ENCODE measurements at places on chromosomes 4 and X.

- DNase-seq: no peak
These were observed 60.0 kb downstream of the HTRA3 start for GRCh38 chr4:8329560-8329858.

- no peak for DNase-seq
These were observed 79.8 kb upstream of the OGT start for GRCh38 chrX:71453056-71453455.

- DNase-seq: no peak
These were observed 51.7 kb upstream of the AFF2 start for GRCh38 chrX:148448686-148449085.

DNA sequence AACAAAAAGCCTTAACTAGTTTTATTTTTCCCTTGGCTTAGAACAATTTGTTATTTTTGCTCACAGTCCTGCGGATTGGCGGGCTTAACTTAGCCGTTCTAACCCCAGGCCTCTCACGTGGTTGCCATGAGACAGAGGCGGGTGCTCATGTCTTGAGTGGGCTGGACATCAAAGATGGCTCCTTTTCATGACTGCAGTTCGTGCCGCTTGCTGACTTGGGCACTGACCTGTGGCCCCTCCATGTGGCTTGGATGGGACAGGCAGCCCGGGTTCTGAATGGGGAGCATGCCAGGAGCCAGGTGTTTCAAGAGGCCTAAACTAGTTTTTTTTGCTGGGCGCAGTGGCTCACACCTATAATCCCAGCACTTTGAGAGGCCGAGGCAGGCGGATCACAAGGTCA lies 40.7 kb downstream of the CDS1 start:
- DNase-seq: no peak

DNA sequence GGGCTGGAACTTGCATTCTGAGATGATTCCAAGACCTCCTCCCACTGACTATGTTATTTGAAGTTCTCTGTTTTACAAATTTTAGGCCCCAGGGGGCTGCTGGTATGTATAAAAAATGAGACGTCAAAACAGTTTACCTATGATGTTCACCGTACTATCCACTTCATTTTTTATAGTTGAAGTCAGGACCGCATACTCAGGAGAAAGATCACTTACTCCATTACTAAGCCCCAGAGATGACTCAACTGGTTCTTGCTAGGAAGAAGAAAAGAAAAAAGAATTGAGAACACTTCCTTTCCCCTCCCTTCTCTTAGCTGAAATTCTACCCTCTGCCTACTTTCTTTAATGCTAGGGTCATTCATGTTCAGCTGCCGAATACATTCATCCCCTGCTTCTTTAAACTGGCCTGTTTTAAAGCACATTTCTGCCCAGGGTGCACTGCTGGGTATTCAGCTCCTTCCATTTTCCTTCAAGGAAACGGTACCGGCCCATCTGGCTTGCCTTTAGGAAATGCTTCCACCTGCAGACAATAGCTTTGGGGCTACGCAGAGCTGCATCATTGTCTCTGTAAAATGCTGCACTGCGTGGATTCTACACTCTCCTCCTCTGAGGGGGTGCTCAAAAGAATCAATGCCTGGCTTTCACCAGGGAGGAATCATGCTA lies 66.2 kb downstream of the IRF2 start:
- no peak for DNase-seq

DNA sequence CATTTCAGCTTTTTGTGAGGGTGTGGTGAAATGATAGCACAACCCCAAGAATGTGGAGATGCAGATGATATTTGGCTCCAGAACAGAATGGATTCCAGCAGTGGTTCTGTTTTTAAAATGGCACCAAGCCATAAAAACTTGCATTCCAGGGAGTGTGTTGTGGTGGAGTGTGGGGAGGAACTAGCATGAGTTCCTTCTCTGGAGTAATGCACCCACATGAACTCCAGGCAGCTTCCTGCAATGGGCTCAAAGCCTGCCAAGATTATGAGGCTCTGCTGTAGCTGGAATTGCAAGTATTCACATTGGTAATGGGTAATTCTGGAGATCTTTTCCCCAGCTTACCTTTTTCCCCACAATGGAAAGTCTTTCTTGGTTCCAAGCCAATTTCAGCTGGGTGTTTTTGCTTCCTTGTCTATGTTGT lies 161.4 kb downstream of the RAB28 start:
- no peak for DNase-seq

- DNase-seq: no peak
These were observed 16.0 kb upstream of the ERCC6L start for GRCh38 chrX:72254816-72255215.

DNA sequence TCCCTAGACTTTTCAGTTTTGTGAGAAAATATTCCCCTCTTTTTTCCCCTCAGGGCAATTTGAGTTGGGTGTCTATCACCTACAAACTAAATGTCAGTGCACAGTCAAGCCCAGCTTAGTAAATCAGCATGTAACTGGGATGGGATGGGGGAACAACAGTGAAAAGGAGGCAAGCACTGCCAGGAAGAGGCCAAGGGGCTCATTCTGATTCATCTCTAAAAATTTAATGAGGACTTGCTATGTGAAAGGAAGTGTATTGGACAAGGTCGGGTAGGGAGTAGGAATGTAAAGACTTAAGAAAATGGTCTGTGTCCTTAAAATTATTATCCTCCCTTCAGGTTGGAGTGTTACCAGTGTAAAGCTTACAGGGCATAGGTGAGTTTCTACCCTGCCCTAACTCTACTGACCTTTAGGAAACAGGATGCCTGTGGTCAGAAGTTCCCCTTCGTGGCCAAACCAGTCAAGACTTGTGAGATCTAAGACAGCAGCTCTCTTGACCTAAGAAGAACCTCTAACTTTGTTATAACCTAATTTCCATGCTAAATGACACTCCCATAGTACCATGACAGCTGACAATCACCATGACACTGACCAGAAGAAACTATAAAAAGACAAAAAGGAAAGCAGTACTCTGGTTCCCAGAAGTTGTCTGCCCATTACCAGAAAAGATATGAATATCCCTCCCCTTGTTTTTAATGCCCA lies 194.4 kb upstream of the LDB2 start:
- DNase-seq: no peak

GRCh38 chr4:174154215-174154854 lies 129.1 kb downstream of the FBXO8 start:
- no peak for DNase-seq

- DNase-seq: no peak
These were observed 599.3 kb downstream of the RAPGEF2 start for GRCh38 chr4:159702200-159702599.

DNA sequence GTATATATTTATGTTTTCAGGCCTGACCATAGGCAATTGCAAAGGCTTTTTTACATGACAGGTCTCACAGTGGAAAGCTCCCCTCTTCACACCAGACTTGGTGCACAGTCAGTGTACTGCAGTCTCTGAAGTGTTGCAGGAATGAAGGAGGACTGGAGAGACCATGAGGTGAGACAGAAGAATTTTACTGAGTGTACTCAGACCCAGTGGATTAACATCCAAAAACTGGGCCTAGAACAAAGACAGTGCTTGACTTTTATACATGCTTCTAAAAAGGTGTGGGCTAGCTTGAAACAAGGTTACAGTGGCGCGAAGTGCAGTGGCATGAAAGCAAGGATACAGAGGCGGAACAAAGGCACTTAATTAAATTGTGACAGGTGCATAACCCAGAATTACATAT lies 822.9 kb downstream of the RAPGEF2 start:
- no peak for DNase-seq

GRCh38 chrX:43958529-43958928 lies 14.7 kb downstream of the NDP start:
- no peak for DNase-seq

GRCh38 chr4:41614519-41614918 lies 76.6 kb downstream of the LIMCH1 start:
- no peak for DNase-seq

DNA sequence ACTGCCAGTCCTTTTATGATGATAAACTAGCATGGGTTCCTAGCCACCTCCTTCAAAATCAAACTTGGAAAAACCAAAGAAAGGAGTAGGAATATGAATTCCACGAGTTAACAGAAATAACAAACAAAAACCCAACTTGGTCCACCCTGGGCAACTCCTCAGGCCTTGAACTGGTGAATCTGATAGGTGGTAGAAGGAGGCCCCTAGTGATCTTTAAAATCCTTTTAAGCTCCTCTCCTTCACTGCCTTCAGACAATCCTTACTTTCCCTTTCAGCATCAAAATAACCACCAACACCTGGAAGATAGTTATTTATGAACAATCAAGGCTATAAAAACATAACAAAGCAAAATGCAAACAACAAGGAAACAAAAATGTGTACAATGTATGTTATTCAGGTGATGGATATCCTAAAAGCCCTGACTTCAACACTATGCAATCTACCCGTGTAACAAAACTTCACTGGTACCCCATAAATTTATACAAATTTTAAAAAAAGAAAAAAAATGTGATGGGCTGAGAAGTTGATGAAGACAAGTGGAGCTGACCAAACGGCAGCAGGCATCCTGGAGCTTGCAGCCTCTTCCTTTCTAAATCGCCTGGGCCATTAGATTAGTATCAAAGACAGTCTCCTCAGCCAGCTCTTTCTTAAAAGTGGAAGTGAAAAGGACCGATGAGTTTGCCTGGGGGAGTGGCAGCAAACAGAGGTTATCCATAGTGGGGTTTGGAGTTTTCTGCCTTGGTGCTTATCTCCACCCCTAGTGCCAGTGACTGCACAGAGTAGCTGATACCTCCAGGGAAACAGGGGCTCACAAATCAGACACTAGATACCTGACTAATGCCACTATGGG lies 179.6 kb downstream of the TMA16 start:
- no peak for DNase-seq

- no peak for DNase-seq
These were observed 514.8 kb upstream of the TENM3 start for GRCh38 chr4:181728305-181728966.

- no peak for DNase-seq
These were observed 42.1 kb upstream of the MAGEA4 start for GRCh38 chrX:151870602-151871001.

DNA sequence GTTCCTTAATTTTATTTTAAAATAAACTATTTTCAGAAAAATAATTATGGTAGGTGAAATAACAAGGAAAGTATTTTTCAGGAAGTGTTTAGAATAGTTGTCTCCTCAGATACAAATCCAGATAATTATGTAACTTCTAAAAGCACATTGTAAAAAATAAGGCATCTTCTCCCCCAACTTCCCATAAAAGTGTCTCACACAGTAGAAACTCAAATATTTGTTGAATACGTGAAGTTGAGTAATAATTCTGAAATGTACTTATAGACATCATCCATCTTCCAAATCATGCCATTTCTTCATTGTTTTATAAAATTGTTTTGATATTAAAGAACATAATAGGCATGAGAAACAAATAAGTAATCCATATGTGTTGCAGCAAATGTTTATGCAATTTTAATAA lies 18.0 kb downstream of the SHISA3 start:
- no peak for DNase-seq

DNA sequence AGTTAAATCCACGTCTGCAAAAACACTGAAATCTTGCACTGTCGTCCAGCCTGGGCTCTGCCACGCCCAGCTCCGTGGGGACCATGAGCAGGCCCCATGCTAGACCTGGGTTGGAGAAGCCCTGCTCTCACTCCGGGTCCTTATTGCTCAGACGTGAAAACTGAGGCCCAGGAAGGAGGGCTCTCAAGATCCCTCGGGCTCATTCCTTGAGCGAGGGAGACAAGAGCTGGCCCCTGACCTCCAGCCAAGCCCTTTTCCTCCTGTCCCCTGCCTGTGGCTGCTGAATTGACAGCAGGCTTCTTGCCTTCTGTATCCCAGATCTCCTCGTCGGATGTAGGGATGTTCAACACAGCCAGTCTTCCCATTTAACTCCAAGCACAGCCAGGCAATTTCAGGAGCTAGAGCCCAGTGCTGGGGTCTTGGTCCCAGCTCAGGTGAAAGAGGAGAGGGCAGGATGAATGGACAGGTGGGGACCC lies 109.5 kb downstream of the CPZ start:
- no peak for DNase-seq

GRCh38 chr4:88857588-88857987 lies 160.0 kb upstream of the NAP1L5 start:
- DNase-seq: no peak

GRCh38 chr4:6957994-6958393 lies 48.4 kb downstream of the TBC1D14 start:
- DNase-seq: no peak

- no peak for DNase-seq
These were observed 55.6 kb downstream of the RNF150 start for GRCh38 chr4:141077611-141078225.

Measured in activated CD8-positive, alpha-beta memory T cell treated with anti-CD3 and anti-CD28 coated beads for 1 hour (primary cell).